Urinary bladder (tissue), 4 donors: ENCODE measurements at places on chromosomes 12 and 14.
A peak's percentile ranks its signal among the peaks of the same experiment; 100 is the strongest.

DNA sequence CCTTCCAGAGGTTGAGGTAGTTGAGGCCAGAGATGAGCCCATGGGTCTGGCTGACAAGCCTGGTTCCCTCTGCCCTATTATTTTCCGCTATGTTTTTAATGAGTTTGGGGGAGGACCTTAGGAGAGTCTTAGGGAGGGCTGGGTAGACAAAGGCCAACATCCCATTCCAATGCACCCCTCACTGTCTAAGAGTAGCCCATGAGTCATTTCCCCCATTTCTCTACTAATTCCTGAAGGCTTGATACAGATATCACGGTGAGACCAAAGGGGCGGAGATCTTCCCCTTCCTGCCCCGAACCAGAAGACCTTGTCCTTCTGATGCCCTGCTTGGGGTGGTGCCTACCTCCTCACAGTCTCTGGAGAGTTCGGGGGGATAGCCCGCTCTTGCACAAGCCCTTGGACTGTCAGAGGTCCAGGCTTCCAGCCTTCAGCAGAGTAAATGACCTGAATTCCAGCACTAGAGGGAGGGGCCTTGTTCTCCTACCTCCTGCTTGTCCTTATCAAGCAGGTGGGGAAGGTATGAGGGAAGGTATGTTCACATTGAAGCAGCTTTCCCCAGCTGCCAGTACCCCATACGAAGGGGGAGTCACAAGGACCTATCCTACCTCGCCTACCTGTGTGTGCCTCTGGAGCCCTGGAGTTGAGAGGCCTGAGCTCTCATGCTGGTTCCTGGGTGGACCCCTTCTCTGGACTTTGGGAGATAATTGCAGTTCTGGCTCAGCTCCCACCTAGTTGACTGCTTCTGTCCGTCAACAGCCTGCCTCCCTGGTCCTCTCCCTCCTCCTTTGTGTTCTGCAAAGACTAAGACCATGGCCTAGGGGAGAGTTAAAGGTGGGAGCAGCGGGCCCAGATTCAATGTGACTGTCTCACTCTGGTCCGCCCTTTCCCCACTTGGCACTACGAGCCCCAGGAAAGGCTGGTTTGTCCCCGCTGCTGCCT is 3.7 kb downstream of the PSMB11 start:
- no peak for DNase-seq

- no peak for DNase-seq
Observed at GRCh38 chr14:101905614-101906013, 58.8 kb upstream of the DYNC1H1 start.

DNA sequence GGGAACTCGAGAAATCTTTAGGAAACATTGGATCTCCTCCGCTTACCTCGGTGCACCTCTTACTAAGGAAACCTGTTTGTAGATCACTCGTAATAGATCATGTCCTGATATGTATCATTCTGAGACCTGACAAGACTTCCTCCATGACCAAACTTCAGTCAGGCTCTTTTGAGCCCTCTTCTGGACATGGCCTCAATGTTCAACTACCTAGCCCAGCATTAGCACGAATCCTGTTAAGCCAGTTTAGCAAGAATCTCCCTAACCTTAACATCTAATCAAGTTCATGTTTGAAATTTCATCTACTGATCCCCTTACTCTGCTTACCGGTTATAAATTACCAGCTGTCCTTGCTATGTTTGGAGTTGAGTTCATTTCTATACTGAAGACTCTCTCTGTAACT is 713.9 kb upstream of the USP15 start:
- DNase-seq, result peak; percentile 13

DNA sequence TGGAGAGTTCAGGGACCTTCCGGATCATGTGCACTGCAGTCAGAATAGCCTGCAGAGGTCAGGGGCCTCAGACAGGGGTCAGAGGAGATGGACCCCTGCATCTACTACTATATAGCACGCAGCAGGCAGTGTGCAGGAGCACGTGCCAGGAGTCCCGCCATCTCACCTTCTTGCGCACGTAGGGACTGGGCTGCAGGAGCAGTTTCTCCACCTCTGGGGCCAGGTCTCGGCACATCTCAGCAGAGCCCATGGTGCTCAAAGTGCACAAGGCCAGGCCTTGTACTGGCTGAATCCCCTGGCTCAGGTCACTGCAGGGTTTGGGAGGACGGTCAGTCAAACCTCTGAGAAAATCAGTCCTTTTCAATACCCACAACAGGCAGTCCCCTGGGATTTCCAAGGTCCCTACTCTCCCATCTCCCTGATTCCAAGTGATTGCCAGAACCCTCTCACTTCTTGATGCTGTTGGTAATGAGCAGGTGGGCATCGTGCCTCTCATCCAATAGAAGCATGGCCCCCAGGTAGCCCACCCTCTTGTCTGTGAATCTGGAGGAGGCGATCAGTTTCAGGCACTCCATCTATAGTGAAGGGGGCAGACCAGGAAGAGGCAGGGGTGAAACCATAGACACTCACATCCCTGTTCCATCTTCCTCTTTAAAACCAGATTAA is 1.3 kb downstream of the AP1G2 start:
- no peak for DNase-seq

GRCh38 chr14:63174760-63175191 is 29.5 kb upstream of the RHOJ start:
- DNase-seq, result peak; percentile 17

DNA sequence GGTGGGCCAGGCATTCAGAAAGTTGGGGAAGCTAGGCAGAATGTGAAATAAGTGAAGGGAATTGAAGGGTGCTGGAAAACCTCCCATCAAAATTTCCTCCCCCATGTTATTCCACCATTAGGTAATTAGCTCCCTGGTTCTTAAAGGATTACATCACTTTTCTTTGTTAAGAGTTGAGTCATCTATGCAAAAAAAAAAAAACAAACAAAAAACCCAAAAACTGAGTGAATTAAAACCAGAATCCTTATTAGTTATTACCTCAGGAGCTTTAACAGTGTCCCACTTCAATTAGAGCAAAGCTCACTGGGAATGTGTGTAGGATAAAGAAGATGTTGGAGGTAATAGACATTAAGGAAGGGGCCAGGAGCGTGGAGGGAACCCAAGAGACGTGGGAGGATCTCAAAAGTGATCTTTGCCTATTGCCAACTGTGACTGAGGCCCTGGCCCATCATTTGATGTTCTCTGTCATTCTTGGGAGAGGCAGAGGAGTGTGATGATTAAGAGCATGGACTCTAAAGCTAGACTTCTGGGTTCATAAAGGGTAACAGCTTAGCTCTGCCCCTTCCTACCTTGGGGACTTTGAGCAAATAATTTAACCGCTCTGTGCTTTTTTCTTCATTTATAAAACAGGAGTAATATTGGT is 364.7 kb downstream of the APAF1 start:
- no peak for DNase-seq

GRCh38 chr12:3307389-3307788 is 183.6 kb upstream of the PRMT8 start:
- no peak for DNase-seq

DNA sequence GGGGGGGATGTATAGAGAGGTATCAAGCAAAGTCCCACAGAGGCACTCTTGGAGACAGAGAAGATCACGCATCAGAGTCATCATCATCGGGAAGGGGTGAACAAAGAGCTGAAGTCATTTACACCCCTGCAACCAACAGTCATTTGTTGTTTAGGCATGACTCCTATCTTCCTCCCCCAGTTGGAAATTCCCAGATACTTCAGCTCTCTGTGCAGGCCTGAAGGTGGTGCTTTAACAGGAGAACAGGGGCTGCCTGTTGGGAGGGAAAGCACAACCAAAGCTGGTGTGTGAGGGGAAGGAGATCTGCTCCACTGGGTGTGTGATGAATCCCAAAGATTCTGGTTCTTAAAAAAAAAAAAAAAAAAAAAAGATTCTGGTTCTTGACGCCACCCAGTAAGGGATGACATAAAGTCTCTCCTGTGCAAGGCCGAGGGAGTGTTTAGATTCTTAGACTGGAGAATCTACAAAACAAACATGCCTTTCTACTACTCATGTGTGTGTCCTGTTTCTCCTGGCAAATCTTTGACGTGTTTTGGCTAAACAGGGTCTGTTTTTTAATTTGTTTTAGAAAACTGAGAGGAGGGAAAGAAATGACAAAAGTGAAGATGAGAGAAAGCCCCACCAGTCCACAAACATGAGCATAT is 121.0 kb upstream of the ARHGAP5 start:
- DNase-seq, result no peak

DNA sequence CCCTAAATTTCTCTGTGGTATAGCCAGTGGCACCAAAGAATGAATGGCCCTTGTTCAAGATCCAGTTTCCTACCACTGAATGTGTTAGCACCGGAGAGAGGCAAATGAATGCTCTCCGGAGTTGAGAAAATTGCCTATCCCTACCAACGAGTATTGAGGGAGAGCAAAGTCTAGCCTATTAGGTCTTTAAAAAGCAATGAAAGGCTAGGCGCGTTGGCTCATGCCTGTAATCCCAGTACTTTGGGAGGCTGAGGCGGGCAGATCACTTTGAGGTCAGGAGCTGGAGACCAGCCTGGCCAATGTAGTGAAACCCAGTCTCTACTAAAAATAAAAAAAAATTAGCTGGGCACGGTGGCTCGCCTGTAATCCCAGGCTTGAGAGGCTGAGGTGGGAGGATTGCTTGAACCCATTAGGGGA is 898 bp upstream of the RAB15 start:
- DNase-seq, result no peak

DNA sequence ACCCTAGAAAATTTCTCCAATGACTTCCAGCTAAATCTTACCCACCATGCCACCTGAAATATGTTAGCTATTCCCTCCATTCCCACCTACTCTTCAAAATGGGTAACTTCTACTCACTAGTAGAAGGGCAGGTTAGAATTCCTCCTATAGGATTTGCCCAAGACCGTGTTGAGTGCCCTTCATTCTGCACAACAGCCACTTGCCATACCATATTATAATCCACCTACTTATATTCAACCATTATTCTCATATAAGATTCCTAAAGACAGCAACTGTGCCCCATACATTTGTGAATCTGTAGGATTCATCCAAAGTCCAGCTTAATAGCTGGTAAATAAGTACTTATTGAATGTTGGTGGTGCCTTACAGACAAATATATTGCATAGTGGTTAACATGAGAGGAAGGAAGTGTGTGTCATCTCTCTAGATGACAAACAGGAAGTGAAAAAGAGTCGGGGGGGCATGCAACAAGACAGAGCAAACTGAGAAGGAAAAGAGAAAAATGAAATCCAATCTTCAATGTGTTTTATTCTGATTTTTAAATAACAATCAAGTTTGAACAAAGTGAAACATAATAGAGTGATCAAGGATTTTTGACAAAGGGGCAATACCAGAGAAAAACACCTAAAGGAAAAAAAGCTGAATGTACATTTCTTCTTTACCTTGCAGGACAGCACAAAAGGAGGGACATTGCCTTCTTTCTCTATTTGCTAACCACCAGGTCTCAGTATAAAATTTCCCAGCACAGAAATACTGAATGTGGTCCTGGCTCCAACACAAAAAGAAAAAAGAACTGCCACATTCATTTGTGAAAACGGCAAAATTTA is 389.3 kb upstream of the USP15 start:
- no peak for DNase-seq

- no peak for DNase-seq
Observed at GRCh38 chr14:83425138-83425537, 1891.5 kb upstream of the SEL1L start.

- DNase-seq, result no peak
Observed at GRCh38 chr12:71786829-71787228, 32.2 kb downstream of the RAB21 start.

DNA sequence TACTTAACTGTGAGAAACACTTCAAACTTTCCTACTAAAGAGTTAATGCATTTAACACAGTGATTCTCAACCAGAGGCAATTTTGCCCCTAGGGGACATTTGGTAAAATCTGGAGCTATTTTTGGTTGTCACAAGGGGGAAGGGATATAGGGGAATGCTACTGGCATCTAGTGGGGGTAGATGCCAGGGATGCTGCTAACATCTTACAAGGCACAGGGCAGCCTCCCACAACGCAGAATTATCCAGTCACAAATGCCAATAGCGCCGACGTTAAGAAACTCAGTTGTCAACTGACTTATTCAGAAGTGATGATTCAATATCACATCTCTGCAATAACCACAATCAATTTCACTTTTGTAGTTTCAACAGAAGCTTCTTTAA is 2.0 kb downstream of the EEA1 start:
- DNase-seq, result no peak

DNA sequence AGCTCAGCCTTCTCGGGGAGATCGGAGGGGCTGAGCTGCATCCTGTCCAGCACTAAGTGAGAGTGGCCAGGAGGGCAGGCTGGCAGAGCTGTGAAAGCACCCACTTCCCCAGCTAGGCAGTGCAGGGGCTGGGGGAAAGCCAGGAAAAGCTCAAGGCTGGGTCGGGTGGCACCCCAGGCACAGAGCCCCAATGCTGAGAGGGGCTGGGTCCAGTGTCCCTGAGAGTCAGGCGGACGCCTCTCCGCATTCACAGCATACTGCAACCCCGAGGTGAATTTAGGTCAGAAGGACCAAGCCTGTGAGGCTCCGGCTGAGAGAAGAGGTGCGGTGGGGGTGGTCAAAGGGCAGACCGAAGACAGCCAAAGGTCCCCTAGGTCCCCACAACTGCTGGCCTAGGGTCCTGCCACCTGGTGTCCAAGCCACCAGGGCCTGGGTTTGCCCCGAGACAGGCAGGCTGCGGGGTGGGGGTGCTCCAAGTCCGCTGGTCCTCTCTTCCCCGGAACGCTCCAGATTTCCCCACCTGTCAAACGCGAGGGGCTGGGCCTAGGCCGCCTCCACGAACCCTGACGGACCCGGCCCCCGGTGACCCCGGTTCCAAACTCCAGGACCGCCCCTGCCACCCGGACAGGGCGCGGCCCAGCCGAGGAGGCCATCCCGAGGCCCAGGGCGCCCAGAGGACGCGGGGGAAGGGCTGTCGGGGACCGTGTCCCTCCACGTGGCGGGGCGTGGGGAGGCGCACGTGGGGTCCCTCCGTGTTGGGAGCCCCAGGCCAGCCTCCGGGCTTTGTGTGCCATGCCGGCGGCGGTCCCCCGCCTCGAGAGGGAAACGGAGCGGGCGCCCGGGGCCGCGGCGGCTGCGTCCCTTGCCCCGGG is 527 bp downstream of the CAMKK2 start:
- no peak for DNase-seq

DNA sequence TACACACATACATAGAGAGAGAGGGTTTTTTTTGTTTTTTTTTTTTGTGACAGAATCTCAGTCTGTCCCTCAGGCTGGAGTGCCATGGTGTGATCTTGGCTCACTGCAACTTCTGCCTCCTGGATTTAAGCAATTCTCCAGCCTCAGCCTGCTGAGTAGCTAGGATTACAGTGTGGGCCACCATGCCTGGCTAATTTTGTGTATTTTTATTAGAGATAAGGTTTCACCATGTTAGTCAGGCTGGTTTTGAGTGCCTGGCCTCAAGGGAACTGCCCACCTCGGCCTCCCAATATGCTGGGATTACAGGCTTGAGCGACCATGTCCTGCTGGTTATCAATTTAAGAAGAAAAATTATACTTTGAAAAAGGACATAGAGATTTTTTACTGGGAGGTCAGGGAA is 710.6 kb downstream of the SLC6A15 start:
- no peak for DNase-seq

- no peak for DNase-seq
Observed at GRCh38 chr12:123937707-123938591, 34.7 kb downstream of the CCDC92 start.

GRCh38 chr14:36655963-36656686 is 5.5 kb upstream of the PAX9 start:
- no peak for DNase-seq
